Posterior vena cava (tissue), 2 donors: ENCODE measurements at places on chromosomes 13 and 19.

GRCh38 chr13:80312967-80313366 is 28.0 kb downstream of the SPRY2 start:
- DNase-seq, result no peak

GRCh38 chr13:91609353-91609752 is 210.9 kb downstream of the GPC5 start:
- no peak for DNase-seq

- DNase-seq, result no peak
Measured at GRCh38 chr13:22214184-22214583, 543.3 kb downstream of the FGF9 start.

GRCh38 chr19:17530586-17530985 is 19.1 kb downstream of the PGLS start:
- DNase-seq, result no peak

DNA sequence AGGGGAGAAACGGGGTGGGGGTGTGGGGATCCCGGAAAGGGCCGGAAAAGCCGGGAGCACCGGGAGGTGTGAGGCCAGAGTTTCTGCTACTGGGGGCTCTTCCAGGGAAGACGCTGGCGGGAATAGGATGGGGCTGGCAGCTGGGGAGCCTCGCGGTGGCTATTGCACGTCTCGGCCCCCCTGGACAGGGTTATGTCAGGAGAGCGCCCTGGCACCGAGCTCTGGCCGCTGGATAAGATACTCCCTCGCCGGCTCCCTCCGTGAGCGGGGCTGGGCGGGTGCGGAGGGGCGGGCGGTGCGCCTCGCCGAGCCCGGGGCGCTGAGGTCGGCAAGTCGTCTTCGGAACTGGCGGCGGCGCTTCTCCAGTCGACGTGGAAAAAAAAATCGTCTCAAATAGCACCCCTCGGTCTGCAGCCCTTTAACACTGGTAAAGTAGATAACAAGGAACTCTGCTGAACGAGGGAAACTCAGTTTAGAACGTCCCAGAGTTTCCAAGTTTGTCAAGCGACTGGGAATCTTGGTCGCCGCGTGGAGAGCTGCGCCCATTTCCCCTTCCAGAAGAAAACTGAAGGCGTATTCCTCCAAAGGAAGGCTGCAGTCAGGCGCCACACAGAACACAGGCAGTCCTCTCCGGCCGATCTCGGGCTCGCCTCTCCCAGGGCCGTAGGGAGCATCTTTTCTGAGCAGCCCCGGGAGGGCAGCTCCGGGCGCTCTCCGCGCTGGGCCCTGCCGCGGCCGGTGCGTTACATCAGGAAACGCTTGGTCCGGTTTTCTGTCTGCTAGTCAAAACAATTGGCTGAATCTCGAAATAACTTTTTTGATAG is 115.1 kb downstream of the KCNRG start:
- DNase-seq, result peak; percentile 92

GRCh38 chr19:41872775-41873647 is 4.1 kb upstream of the CD79A start:
- DNase-seq, result peak; percentile 88

DNA sequence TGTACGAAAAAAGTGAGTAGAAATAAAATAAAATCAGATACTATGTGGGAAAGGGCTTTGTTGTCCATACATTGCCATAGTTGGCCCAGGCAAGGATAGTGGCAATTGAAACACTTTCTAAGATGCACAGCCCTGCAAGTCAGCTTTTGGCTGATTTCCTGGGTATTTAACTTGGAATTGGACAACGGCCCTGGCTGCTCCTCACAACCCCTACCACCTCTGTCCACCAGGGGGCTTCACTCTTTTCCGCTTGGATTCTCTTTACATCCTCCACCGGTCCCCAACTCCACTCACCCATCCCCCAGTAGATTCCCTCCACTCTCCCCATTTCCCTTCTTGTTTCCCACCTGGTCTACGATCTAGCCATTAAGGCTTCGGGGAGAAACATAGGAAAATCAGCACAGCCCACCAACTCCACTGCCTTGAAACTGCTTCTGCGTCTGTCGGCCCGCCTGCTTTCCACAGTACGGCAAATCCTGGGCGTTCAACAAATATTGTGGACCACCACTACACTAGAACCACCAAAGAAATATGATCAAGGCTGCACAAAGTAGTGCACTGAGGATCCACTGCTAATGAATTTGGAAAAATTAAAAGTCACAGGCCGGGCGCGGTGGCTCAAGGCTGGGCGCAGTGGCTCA is 48.6 kb upstream of the GTF3A start:
- no peak for DNase-seq

DNA sequence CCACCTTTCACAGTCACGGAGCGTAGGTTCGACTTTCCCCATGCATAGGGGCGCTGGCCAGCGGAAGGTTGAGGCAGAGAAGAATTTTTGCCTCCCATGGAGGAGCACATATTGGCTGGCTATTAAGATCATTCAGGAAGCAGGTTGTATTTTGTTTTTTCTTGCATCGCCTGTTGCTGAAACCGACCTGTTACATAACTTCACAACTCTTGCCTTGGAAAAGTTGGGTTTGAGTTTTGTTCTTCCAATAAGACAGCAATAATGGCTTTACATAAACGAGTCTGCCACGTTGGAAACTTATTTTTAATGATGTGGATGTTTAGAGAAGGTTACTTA is 1.4 kb downstream of the UPF1 start:
- no peak for DNase-seq

DNA sequence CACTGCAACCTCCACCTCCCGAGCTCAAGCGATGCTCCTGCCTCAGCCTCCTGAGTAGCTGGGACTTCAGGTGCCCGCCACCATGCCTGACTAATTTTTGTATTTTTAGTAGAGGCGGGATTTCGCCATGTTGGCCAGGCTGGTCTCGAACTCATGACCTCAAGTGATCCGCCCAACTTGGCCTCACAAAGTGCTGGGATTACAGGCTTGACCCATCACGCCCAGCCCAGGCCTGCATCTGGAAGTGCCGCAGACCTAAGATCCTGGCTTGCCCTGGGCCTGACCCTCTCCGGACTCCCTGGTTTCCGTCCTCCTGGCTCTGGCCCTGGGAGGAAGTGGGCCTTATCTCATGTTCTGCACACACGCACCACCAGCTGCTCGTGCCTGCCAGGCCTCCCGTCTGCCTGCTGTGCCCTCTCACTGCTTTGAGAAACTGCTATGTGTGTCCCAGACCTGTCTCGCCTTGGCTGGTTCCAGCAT is 4.7 kb upstream of the PTGIR start:
- DNase-seq, result no peak

GRCh38 chr13:110107568-110108347 is 199.2 kb downstream of the COL4A1 start:
- no peak for DNase-seq
